Stimulated activated CD8-positive, alpha-beta memory T cell treated with anti-CD3 and anti-CD28 coated beads, Interleukin-2, amount 100 ng/mL, for 1 hour (primary cell): ENCODE measurements at places on chromosomes 4 and X.

- no peak for DNase-seq
These were observed 80.4 kb downstream of the ZFX start for GRCh38 chrX:24229976-24230375.

DNA sequence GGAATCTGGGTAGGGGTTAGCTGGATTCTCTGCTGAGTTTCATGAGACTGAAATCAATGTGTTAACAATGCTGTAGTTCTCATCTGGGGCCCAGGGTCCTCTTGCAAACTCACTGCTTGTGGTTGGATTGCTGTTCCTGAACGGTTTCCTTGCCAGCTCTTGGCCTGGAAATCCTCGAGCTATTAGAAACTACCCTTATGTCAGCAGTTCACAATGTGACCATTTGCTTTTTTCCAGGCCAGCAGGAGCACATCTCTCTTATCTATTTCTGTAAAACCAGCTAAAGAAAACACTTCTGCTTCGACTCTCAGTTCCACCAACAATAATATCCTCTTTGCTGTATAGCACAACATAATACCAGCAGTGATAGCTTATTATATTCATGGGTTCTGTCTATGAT is 140.1 kb upstream of the TRAM1L1 start:
- DNase-seq = no peak

DNA sequence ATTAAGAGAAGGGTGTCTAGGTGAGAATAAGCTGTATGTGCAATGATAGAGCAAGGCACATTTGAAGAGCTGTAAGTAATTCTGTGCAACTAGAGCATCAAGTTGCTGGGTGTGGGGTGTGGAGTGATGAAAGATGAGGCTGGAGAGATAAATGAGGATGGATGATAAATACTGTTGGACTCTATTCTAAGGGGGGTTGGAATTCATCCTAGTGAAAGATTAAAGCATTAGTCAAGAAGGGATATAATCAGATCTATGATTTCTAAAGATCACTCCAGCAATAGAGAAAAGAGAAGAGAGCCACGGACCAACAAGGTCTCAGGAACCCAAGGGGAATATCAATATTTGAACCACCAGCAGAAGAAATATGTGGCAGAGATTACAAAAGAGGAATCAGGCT is 415.0 kb upstream of the RPS6KA3 start:
- DNase-seq = no peak

DNA sequence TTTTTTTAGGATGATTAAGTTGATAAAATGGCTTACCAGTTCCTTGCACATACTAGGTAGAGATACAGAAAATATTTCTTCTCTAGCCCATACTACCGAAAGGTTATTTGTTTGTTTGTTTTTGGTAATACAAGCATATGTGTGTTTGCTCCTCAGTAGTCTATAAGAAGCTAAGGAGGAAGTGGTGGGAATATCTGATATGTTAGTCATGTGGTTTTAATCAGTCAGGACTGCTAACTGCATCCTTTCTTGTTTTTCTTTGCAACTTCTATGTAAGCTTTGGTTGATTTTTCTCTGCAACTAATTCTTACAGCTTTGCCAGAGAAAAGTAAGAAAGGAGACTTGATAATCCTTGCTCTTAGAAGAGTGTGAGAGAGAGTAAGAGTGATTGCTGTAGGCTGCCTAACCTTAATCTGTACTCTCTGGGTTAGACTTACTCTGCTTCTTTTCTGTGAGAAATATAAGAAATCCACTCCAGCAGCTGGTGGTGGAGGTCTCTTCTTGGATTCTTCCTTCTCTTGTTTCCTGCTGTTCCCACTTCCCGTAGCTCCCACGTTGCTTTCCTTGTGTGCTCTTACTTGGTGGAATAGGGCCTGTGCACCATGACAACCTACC is 28.3 kb downstream of the SEPTIN11 start:
- DNase-seq = no peak

- DNase-seq = no peak
These were observed 135.4 kb upstream of the DUSP21 start for GRCh38 chrX:44708470-44708869.

DNA sequence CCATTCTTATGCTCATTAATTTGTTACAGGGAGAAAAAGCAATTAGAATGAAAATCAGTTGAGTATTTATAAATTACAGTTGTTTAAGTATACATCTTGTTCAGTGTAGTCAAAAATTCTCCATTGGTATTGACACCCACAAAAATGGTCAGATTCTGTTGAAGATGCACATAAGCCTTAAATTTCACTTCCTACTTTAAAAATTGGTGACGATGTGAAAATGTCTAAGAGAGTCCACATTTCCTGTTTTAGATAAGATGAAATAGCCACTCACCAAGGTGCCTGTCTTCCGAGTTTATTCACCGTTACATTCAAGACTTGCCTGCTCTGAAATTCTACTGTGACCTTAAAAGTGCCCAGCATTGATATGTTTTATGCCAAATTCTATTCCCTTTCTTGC is 93.6 kb downstream of the GPR143 start:
- DNase-seq = no peak

DNA sequence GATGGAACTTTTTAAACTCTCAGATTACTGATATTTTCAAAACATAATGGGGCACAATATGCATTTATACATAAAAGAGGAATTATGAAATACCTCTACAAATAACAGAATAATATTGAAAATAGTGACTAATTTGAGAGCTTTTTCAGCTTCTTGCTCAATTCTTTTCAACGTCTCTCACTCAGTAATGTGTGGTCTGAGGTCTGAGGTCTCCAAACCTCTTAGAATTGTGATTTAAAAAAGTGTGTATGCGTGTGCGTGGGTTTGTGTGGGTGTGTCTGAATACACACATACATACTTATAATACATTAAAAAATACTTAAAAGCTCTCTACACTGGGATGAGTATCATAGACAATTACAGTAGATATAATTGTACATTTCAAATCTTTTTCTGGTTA is 7.9 kb downstream of the NDNF start:
- DNase-seq = no peak

DNA sequence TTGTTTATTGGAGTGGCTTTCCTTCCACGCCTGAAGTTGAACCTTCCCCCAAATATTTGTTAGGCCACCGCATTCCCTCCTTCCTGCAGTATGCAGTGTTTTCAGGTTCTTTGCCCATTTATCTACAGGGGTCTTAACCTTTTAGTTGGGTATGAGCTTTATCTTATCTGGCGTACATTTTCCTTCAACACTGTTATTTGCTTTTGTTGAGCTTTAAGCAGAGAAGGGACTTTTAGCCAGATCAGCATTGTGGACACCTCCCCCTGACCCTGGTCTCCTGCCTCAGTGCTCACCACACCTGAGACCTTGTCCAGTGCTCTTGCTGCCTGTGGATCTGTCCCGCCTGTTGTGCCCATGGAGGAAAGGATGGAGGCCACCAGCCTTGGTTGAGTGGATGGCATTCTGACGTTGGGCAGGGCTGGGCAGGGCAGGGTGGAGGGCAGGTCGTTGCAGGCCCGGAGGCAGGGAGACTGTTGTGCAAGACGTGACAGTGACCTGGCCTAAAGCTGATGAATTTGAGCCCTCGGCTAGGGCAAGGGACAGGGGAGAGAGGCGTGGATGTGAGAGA is 998 bp upstream of the DUSP9 start:
- DNase-seq = no peak
